ENCODE measurements at places on chromosomes 3 and 15.
A peak's percentile ranks its signal among the peaks of the same experiment; 100 is the strongest.

- no peak for DNase-seq
Observed at GRCh38 chr3:30496066-30496966, 110.1 kb upstream of the TGFBR2 start.

GRCh38 chr3:113194823-113195401 is 16.4 kb upstream of the BOC start:
- peak; percentile 69 for DNase-seq

GRCh38 chr15:82575335-82575734 is 35.1 kb upstream of the RPS17 start:
- DNase-seq, result no peak

DNA sequence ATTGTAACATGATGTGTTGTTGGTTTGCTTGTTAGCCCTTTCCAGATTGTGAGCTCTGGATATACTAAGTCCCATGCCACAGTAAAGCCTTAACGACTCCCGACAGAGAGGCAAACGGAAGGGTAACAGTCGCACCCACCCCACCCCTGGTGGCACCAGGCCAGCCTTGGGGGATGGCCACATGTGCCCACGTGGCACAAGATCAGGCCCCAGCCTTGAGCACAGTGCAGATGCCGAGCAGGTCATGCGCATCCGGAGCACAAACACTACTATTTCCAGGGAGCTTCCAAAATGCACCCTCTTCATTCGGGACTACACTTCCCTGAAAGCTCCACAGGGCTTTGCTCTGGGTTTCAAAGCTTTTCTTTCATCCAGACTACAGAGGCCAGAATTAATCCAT is 10.7 kb upstream of the HPS3 start:
- DNase-seq, result no peak

DNA sequence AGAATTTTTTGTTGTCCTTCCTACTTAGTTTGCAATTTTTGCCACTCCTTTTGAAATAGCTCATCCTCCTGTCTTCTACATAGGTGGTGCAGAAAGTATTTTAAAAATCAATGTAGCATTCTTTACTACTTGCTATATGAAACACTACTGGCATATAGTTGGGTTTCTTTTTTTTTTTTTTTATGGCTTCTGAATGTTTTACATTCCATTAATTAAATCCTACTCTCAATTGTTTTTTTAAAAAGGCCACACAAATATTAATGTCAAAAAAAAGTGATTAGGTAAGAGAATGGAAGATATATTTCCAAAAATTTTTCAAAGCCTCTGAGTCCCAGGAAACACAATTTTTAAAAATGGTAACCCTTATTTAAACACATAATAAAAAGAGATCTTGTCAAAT is 262.6 kb downstream of the MAGI1 start:
- DNase-seq, result no peak

DNA sequence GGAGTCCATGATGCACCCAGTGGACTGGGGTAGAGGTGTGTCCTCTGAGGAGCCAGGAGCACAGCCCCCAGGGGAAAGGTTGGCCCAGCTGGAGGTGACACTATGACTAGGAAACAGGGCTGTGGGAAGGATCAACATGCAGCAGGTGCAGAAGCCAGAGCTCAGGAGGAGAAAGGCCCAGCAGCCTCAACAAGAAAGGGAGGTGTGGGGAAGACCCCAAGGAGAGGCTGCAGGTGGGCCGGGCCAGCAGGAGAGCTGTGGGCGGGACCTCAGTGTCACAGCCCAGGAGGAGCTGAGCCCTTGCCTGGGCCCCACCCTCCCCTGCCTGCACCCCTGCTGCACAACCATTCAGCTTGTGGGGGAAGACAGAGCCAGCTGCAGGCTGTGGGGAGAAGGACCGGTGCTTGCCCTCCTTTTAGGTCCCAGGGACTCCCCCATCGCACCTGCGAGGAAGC is 18.4 kb upstream of the KLF13 start:
- DNase-seq, result peak; percentile 66

- no peak for DNase-seq
Observed at GRCh38 chr3:38411591-38411990, 42.1 kb upstream of the ACVR2B start.

GRCh38 chr3:171163101-171164066 is 136.9 kb upstream of the SLC2A2 start:
- peak; percentile 27 for DNase-seq

GRCh38 chr3:134364061-134364935 is 9.9 kb downstream of the AMOTL2 start:
- peak; percentile 92 for DNase-seq

GRCh38 chr3:89859757-89860156 is 752.3 kb downstream of the EPHA3 start:
- peak; percentile 34 for DNase-seq

GRCh38 chr3:141259821-141260629 is 28.4 kb downstream of the PXYLP1 start:
- DNase-seq, result no peak

GRCh38 chr3:52518723-52519444 is 14.8 kb downstream of the NT5DC2 start:
- no peak for DNase-seq

GRCh38 chr3:141981084-141981483 is 104.6 kb downstream of the ATP1B3 start:
- DNase-seq, result no peak

- no peak for DNase-seq
Observed at GRCh38 chr3:2656806-2657777, 453.1 kb downstream of the IL5RA start.

DNA sequence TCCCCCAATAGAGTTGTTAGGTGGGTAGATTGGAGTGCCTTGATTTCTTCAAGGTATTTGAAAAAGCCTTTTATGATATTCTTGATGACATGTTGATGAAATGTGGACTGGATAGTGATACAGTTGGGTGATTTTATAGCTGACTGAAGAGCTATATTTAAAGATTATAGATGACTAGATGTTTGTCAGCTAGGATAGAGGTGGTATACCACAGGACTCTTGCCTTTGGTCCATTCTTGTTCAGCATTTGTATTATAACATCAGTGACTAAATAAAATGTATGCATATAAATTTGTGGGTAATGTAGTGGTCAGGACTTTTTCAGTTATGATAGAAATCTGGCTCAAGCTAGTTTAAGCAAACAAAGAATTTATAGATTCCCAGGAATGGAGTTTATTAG is 143.9 kb downstream of the ZNF609 start:
- DNase-seq, result no peak

DNA sequence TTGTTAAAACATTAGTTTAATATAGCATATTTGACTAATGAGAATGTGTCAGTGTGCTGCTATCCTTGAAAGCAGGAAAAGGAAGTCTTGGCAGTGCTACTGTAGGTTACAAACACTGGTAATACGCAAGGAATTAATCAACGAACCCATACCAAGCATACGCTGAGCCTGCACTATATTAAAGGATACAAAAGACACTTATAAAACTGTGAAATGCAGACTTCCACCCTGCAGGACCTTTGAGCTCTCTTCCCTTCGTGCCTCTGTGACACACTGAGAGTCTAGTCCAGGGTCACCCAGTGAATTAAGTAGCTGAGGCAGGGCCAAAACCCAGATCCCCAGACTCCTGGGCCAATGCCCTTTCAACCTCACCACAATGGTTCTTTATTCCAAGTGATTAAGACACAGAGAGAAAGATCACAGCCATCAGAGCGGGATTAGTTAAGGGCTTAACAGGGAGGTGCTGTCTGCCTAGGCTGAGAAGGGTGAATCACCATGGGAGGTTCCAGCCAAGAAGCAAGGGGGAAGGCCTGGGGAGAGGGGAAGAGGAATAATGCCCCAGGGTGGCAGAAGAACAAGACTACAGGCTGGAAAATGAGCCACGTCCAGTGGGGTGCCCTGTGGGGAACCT is 6.8 kb downstream of the ANXA2 start:
- DNase-seq, result no peak

- DNase-seq, result no peak
Observed at GRCh38 chr3:31859245-31859644, 121.8 kb downstream of the OSBPL10 start.

DNA sequence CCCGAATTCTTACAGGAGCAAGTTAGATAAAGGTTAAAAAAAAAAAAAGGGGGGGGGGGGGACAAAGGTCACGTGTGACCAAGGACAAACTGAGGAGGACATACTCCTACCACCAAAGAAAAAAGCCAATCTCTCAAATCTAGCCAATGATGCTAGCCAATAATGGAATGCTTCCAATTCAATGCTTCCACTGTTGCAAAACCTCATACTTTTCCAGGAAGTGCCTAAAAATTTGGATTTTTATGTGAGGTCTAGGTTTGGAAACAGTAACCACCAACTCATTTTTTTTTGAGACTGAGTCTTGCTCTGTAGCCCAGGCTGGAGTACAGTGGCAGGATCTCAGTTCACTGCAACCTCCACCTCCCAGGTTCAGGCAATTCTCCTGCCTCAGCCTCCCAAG is 11.4 kb downstream of the MSL2 start:
- no peak for DNase-seq

GRCh38 chr3:171614318-171614921 is 154.2 kb upstream of the TNIK start:
- DNase-seq, result no peak

- no peak for DNase-seq
Observed at GRCh38 chr15:27535445-27536129, 563.5 kb downstream of the OCA2 start.

DNA sequence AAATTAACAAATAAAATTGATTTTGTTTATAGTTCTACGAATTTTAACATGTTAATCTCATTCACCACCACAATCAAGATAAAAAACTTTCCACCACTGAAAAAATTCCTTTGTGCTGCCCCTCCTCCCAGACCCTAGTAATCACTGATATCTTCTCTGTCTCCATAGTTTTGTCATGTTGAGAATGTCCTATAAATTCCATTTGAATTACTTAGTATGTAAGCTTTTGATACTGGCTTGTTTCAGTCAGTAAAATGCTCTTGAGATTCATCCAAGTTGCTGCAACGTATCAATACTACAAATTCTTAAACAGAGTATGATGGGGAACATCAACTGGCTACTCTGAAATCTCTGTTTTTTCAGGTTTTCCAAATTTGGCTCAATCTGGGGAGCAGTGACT is 129.6 kb downstream of the CTNNB1 start:
- DNase-seq, result no peak

- no peak for DNase-seq
Observed at GRCh38 chr3:31197941-31198340, 303.5 kb upstream of the GADL1 start.

DNA sequence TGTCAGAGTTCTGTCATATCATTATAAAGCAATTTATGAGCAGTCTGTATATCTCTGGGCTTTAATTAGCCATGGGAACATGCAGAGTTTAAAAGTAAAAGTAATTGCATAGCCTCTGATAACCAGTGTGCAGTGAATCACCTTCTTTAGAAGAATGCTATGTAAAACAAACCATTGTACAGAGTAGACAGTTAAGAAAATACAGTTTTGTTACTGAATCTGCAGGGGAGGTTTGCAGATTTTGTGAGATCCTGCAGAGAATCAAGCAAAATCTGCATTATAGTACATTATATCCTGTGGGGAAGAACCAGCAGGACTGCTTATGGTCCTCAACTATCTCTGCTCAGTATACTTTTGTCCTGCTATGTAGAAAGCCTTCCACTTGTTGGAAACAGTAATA is 396.2 kb upstream of the NAALADL2 start:
- DNase-seq, result no peak

GRCh38 chr3:59271971-59272370 is 222.1 kb upstream of the CFAP20DC start:
- DNase-seq, result no peak

DNA sequence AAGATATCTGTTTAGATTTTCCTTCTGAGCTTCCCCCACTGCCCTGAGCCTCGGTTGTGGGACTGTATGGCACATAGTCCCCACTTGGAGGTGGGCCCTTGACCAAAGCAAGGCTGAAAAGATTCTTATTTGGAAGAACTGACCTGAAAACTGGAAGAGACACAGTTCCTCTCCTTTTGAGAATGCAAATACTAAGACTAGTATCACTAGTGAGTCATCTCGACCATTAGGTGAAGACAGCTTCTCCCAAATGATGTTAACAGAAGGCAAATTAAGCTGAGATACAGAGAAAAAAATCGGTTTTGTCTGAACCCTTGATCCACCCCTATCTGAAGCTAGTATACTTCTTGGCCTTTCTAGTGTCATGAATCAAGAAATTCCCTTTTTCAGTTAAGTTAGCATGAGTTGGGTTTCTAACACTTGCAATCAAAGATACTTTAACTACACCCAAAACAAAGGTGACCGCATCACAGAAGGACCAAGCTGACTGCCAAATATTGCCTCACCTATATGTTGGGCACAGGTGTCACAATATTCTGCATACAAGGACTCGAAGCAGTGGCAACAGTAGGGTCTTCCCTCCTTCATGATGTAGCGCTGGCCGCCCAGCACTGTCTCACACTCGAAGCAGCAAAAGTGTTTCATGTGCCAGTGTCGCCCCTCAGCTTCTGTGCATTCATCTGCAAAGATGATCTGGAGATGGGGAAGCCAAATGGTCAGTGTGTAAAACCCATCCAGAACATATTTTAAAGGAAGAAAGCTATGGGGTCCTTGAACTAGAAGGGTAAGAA is 72.4 kb downstream of the PRICKLE2 start:
- DNase-seq, result no peak

DNA sequence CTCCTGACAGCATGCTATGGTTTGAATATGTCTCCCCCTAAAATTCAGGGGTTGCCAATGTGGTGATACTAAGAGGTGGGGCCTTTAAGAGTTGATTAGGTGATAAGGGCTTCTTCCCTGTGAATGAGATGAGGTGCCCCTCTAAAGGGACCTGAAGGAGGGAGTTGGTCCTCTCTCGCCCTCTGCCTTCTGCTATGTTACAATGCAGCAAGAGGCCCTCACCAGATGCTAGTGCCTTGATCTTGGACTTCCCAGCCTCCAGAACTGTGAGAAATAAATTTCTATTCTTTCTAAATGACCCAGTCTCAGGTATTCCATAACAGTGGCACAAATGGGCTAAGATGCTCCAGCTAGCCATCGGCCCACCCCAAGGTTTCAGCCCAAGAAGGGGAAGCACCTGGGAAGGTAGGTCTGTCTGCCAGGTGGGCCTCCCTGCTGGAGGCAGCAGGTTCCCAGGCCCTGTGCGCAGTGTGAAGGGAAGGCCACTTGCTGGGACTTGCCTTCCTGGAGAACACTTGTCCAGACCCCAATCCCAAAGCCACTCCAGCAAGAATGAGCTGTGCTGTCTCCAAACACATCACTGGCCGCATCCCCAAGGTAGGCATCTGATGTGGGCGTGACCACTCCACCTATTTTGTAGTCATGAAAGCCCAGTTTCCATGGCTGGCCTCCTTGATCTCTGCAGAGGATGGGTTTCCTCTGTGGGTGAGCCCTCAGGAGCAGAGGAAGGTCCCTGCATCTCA is 9.0 kb downstream of the TGM4 start:
- no peak for DNase-seq

DNA sequence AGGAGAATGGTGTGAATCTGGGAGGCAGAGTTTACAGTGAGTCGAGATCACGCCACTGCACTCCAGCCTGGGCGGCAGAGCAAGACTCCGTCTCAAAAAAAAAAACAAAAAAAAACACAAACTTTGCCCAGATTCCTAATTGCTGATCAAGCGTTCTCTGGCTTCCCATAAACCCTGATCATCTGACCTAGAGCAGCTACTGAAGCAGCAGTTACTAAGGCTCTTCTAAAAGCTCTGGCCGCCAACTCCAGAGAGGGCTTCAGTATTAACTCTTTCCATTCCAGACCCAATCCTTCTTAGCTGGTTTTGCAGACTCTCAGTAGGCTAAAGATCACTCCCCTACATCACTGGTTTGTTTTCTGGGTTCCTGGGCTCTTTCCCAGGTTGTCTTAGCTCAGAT is 201.6 kb downstream of the IGSF11 start:
- no peak for DNase-seq
